GF-D8 (cell line): ENCODE measurements at places on chromosomes 3 and 15.
A peak's percentile ranks its signal among the peaks of the same experiment; 100 is the strongest.

- no peak for DNase-seq
Observed at GRCh38 chr15:52097180-52097579, 15.4 kb downstream of the BCL2L10 start.

DNA sequence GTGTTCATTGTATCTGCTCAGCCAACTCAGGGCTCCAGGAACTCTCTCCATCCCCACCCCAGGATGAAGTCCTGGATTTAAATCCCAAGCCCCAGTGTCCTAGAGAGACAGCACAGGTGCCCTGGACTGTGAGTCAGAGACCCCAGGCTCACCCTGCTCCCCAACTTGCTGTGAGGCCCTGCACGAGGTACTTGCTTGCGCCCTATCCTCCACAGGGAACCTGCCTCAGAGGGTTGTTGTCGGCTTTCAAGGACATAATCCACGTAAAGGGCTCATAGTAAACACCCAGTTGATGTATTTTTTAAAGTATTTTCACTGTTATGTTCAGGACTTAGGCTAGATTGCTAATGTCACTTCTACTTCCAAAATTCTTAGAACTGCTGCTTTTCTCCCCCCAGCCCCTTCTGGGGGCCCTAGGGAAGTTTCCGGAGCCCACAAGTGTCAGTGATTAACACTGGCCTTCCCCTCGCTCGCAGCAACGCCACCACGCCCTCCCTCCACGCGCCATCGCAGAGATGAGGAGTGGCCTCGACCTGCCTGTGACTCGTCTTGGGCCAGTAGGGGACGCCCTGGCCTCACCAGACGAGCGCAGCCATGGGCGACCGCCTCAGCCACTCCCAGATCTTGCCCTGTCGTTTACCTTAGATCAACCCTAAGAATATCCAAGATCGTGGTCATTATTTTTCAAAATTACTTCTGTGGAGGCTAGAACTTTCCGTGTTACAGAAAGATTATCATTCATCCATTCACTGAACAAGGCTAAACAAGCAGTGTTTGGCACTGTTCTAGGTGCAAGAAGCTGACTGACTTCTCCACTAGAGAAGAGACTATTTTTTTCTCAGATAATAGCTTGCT is 6.0 kb upstream of the SRP14 start:
- DNase-seq, result peak; percentile 21

- no peak for DNase-seq
Observed at GRCh38 chr3:54760201-54760600, 167.7 kb downstream of the LRTM1 start.

DNA sequence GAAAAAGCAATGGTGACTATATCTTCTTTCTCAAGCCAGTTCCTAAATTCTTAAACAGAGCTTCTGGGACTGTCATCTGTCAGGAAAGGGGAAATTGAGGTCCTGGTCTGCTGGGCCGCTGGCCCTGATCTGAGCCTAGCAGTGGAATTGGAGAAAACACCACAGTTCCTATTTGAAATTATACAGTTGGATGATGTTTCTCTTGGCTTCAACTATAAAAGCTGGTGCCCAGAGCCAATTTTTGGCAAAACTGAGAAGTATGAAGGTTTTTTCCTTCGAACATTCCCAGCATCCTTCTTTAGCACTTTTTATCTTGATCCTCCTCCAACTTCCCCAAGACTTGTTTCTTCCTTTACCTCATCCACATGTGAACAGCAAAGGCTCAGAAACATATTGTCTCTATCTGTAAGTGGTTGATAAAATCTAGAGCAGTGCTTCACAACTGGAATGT is 83.9 kb downstream of the CD47 start:
- DNase-seq, result no peak

GRCh38 chr3:111594205-111594604 is 941 bp downstream of the ZBED2 start:
- no peak for DNase-seq

DNA sequence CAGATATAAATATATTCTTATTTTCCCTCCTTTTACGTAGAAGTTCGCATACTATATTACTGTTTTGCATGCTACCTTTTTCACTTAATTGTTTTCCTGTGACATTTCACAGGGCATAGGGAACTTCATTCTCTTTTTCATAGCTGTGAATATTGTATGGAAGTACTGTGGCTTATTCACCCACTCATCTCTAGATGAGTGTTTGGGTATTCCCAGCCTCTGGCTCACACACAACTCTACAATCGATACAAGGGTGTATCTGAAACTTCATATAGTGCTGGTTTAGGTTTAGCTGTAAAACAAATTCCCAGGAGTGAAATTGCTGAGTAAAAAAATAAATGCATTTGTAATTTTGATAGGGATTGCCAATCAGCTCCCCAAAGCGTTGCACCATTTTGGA is 55.3 kb upstream of the MAGI1 start:
- no peak for DNase-seq

- DNase-seq, result no peak
Observed at GRCh38 chr15:25790000-25790660, 73.0 kb downstream of the ATP10A start.

DNA sequence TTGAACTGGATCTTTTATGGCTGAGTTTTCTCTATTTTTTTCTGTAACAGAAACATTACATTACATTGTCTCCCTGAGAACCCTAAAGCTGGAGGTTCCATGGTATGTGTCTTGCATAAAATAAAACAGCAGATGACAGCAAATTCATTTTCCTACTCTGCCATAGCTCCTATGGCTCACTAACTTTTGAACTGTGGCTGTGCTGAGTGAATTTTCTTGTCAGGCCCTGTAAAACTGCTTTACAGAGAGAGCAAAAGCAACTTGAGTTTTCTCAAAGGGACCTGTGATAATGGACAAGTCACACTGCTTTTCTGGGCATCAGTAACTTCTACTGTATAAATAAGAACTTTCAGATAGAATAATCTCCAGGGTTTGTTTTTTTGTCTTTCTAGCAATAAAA is 129.9 kb upstream of the TSC22D2 start:
- no peak for DNase-seq

DNA sequence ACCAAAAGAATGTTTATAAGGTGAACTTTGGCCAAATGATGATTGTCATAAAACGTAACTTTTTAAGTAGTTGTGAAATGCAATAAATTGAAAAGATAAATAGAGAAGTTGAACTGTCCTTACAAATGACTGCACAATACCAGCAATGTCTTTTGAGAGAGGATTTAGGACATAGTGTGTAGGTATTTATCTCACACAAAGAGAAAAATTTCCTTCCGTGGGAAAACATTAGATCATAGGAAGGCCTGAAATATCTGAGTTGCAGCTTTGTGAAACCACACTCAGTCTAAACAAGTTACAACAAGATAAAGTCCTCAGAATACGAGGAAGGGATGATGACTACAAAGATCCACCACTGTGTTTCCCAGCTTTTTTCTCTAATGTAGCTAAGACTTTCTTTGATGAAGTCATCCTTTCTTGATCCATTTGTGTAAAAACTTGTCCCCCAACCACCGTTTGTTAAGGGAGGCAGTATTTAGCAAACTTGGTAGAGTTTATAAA is 16.0 kb downstream of the ROBO2 start:
- no peak for DNase-seq

- no peak for DNase-seq
Observed at GRCh38 chr3:42638339-42638842, 15.1 kb upstream of the ZBTB47 start.

- no peak for DNase-seq
Observed at GRCh38 chr3:85570819-85571218, 612.0 kb downstream of the CADM2 start.

DNA sequence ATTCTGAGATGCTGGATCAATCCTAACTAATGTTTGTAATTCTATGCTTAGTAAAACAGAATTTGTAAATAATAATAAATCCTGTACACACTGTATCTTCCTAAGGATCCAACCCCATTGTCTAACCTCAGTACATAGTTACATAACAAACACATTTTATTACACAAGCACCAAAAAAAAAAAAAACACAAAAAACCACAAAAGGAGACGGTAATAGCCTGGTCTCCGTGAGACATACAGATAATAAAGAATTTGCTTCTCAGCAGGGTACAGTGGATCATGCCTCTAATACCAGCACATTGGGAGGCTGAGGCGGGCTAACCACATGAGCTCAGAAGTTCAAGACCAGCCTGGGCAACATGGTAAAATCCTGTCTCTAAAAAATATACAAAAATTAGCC is 558.7 kb downstream of the MAGI1 start:
- no peak for DNase-seq

DNA sequence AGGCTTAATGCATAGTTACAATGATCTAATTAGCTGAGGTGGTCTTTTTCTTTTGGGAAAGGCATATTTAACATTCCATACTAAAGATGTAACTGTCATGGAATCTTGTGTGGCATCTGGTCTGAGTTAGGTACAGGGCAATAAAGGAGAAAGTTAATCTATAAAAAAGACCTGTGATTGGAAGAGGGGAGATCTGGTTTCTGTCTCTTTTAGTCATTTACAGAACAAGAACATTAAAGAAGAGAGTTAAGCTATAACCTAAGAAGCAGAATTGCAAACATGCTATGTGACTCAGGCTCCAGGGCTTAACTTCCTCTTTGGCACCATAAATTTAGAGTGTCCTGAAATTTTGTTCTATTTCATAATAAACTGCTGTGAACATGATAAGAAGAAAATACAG is 47.2 kb upstream of the MME start:
- DNase-seq, result no peak

- DNase-seq, result no peak
Observed at GRCh38 chr15:76296849-76297248, 14.4 kb downstream of the ETFA start.

GRCh38 chr3:156635034-156635433 is 39.4 kb upstream of the TIPARP start:
- DNase-seq, result no peak
